ENCODE measurements at places on chromosomes 12 and 14.

DNA sequence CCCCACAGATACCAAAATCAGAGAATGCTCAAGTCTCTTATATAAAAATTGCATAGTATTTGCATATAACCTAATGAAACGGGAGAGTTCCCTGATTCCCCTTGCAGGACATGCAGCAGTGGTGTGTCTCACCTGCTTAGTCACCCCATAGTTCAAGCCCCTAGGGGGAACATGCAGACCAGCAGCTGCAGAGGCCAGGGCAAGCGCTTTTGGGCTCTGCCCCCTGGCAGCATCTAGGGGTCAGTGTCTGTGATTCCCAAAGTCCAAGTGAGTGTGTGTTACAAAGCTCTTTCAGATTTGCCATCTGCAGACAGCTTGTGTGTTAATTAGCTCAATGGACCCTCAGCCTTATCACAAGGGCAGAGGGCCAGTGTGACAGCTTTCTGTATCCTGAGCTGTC, 110.1 kb downstream of the DNAI7 start:
- no peak for DNase-seq

- no peak for DNase-seq
Observed at GRCh38 chr12:108980831-108981618, 39.8 kb downstream of the SVOP start.

- DNase-seq: no peak
Observed at GRCh38 chr12:26271889-26272492, 76.6 kb downstream of the SSPN start.

GRCh38 chr14:69796797-69797500, at the start of gene SLC10A1:
Gene SLC10A1 (minus strand): TSS chr14:69797241. CDS start chr14:69797155, 86 bp downstream.
- DNase-seq: no peak

GRCh38 chr14:30885840-30886740, 11.7 kb downstream of the COCH start:
- no peak for DNase-seq

GRCh38 chr14:89303456-89304435, 113.3 kb downstream of the FOXN3 start:
- DNase-seq: peak; percentile 39

All from amygdala (tissue), 56 donors.